Skeletal muscle cell (primary cell): ENCODE measurements at places on chromosomes 1 and 21.

- no peak for DNase-seq
Measured at GRCh38 chr1:9687874-9688582, 36.5 kb downstream of the PIK3CD start.

DNA sequence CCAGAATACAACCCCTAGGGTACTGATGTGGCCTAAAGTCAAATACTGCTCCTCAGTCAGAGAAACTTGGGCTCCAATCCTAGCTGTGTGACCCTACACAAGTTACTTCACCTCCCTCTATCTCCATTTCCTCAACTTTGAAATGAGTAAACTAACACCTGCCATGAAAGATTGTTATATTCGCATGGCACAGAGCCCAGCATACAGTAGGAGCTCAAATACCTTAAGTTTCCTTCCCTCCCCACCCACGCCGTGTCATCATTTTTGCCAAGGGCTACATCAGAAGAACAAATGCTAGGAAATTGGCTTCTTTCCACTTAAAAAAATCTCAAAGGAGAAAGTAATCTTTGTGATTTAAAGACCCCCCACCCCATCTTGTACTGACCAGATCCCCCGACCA lies 22.2 kb upstream of the ZNF362 start:
- DNase-seq = no peak

GRCh38 chr1:180674603-180675530 lies 43.0 kb downstream of the XPR1 start:
- DNase-seq = no peak

DNA sequence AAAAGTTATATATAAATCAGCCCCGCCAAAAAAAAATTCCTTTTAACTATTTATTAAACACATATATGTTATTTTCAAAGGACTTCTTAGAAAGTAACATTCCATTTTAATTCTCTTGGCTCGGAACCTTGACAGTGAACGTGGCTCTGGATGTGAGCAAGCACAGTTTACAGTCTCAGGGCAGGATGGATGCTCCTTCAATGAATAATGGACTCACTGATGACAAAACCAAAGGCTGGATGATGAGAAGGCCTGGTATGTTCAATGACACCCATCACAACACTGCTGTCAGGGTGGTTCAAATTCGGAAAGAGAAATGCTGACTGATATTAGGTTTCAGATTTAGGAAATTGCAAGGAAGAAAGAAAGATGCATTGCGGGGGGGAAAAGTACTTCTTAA lies 148.8 kb downstream of the SIPA1L2 start:
- DNase-seq = no peak

- DNase-seq = no peak
Measured at GRCh38 chr1:78996791-78997190, 9.7 kb downstream of the ADGRL4 start.

- DNase-seq = no peak
Measured at GRCh38 chr21:44818640-44819011, 764 bp upstream of the SUMO3 start.

DNA sequence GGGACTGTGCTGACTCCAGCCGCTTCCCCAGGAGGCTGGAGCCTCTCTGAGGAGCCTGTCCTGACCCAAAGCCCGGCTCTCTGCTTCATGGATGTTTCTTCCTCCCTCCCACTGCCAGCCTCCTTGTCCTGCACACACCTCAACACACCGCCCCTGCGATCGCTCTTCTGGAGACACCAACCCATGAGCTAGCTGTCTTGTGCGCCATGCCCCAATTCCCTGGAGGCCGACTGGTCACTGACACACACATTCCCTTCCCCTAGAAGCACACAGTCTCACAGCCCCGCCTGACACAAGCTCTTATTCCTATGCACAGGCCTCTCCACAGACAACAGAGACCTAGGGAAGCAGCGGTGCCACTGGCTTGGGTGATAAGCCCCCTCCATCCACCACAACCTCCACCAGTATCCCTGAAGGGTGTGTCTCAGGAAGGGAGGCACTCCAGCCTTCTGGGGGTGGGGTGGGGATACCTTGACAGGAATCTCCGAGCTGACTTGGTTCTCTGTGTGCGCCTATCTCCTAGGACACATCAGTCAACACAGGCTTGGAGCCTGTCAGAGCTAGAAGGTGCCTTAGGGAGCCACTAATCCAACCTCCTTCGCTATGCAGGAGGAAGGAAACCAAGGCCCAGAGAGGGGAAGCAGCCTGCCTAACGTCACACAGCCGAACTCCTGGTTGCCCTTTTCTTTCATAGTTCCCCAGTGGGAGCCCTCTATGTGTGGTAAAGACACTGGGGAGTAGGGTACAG lies 31.1 kb downstream of the AHDC1 start:
- no peak for DNase-seq

DNA sequence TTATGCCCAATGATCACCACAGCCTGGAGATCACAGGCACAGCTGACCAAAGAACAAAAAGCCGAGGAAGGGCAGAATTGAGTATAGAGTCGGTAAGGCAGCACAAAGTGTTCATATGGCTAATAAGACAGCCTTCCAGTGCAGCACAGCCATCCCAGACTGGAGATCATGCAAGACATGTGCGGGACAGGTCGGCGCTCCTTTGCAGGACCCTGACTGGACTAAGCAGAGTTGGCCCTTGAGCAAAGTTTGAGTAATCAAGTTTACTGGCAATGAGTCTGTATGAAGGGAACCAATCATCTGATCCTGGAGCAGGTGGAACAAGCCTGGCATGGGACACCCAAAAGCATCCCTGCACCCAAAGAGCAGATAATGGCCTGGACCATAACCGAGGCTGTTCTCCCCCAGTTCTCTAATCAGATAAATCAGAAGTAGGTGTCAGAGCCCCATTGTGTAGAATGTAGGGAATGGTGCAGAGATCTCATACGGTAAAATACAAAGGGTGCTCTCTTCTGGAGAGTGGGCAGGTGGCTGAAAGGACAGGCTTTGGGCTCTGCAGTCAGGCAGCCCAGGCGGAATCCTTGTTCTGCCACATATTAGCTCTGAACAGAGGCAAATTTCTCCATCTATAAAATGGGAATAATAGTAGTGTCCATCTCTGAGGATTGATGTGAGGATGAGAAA lies 10.7 kb upstream of the DNASE2B start:
- DNase-seq = no peak

GRCh38 chr1:85124091-85124490 lies 75.8 kb upstream of the MCOLN3 start:
- DNase-seq = no peak

- no peak for DNase-seq
Measured at GRCh38 chr1:244920911-244921761, 56.8 kb upstream of the HNRNPU start.

DNA sequence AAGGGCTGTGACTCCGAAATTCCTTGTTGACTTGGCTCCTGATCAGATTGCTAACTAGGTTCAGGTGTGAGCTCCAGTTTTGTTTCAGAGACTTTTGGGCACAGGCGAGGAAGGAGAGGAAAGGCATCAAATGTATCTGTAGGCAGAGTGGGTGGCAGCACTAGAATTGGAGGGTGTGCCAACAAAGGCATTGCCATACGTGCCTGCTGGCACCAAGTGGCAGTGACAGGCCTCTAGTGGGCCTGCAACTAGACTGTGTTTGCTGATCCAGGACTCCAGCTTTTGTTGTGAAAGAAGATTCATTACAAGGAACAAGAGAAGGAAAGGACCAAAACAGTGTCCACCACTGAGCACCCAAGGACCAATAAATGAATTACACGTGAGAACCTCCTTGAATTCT lies 79.5 kb downstream of the TM2D1 start:
- no peak for DNase-seq

DNA sequence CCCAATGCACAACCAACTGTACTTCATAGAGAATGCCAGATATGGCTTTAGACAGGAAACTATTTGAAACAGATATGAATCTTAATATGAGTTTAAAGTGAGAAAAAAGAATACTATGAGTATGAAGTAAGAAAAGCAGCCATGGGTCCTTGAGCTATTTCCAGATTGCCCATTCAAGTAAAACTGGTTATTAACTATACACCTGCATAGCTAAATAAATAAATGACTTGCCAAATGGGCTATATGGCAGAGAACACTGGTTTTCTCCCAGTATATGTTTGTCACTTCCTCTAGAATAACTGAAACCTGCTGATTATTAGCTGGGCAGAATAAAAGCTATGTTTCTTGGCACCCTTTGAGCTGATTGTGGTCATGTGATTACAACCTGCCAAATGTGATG lies 17.0 kb upstream of the CD1C start:
- DNase-seq = no peak

GRCh38 chr1:96498744-96499340 lies 222.7 kb upstream of the PTBP2 start:
- DNase-seq = no peak

- no peak for DNase-seq
Measured at GRCh38 chr21:46555225-46555617, 49.7 kb downstream of the S100B start.

DNA sequence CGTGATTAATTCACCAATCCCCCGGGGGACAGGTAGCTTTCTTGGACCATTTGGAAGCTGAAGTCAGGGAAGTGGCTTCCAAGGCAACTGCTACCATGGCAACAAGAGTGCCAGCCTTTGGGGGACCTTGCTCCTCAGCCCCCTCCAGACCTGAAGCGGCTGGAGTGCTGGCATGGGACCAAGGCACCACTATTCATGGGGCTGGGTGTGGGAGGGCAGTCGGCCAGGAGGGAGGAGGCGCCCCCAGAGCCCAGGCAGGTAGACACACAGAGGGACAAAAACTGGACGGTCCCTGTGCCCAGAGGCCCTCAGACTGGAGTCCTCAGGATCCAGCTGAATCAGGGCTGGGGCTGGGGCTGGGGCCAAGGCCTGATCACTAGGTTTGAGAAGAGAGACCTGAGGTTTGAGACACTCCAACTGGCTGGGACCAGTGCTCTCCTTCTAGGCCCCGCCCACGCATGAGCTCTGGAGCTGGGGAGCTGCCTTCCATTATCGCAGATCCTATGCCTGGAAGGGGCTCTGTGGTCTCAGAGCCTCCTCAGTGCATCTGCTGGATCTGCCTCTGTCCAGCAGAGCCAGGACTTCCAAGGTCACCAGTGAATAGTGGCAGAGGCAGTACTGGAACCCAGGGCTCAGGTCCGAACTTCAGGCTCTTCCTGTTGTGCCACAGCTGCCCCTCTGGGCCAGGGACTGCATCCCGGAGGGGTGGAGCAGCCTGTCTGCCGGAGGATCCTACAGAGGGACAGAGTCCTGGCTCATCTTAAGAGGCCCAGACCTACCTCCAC lies 3.3 kb upstream of the KNCN start:
- DNase-seq = no peak
